HS-27A (cell line): ENCODE measurements at places on chromosomes 1 and 21.
A peak's percentile ranks its signal among the peaks of the same experiment; 100 is the strongest.

DNA sequence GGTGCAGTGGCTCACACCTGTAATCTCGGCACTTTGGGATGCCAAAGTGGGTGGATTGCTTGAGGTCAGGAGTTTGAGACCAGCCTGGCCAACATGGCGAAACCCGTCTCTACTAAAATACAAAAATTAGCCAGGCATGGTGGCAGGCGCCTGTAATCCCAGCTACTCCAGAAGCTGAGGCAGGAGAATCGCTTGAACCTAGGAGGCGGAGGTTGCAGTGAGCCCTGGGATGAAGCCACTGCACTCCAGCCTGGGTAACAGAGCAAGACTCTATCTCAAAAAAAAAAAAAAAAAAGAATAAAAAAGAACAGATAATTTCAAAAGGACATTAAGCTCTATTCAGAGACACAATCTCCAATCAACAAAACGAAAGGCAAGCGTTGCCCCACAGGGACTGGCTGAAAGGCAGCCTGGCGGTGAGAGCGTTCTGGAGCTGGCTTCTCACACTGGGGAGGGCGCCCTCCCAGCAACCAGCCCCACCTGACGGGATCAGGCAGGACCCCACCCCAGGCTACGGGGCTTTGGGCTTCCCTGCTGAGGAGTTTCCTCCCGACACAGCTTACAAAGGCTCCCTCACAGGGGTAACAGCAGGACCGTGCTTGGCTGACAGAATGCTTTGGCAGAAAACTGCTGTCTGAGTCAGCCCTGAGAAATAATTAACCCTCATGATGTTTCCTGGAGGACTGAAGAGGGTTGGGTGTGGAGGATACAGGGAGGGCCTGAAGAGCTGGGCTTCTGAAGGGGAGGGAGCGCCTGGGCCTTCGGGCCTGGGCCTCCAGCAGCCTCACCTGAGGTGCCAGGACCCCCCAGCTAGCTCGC lies 31.1 kb upstream of the SRP9 start:
- no peak for DNase-seq

GRCh38 chr1:56196839-56197238 lies 382.5 kb downstream of the PLPP3 start:
- DNase-seq = no peak

DNA sequence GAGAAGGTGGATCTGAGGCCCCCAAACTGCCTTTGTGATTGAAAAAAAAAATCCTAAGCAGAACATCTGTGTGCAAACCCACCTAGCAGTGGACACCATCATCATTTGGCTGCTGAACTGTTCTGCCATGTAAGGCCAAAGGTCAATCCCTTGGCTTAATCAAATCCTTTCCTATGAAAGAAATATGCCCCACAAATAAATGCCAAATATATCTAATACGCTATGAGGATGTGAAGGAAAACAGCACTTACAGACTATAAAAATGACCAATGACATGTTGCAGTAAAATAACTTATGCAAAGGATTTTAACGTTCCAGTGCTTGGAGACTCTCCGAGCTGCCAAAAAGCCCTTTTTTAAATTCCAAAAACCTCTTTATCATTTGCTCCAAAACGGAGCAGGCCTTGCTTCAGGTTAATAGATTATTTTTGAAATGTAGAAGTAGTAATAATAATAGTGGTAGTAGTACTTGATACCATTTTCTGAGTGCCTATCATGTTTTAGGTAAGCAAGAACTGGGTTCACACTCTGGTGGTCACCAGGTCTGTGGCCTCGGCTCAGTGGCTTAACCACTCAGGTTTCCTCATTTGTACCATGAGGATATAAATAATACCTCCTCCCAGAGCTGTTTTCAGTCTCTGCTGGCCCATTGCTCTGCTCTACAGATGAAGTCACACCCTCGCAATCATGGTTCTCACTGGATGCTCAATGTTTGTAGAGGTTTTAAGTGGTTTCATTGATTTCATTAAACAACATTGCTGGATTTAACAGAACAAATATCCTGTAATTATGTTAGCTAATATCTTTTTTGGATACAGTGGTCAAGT lies 47.9 kb upstream of the EDEM3 start:
- no peak for DNase-seq

DNA sequence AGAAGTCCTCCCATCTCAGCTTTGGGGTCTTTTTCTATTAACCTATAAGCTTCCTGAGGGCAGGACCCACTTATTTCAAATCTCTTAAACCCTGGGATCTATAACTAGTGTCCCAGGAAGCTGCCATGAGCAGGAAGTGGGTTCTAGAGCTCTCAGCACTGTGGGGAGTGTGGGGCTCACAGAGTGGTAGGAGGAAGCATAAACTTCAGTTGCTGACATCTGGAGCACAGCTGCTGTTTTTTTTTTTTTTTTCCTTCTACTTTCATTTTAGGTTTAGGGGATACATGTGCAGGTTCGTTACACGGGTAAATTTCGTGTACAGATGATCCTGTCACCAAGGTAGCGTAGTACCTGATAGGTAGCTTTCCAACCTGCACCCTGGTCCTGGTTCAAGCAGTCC lies 59.3 kb downstream of the AK4 start:
- no peak for DNase-seq

- DNase-seq = no peak
These were observed 88.8 kb downstream of the KIF1B start for GRCh38 chr1:10299151-10299550.

DNA sequence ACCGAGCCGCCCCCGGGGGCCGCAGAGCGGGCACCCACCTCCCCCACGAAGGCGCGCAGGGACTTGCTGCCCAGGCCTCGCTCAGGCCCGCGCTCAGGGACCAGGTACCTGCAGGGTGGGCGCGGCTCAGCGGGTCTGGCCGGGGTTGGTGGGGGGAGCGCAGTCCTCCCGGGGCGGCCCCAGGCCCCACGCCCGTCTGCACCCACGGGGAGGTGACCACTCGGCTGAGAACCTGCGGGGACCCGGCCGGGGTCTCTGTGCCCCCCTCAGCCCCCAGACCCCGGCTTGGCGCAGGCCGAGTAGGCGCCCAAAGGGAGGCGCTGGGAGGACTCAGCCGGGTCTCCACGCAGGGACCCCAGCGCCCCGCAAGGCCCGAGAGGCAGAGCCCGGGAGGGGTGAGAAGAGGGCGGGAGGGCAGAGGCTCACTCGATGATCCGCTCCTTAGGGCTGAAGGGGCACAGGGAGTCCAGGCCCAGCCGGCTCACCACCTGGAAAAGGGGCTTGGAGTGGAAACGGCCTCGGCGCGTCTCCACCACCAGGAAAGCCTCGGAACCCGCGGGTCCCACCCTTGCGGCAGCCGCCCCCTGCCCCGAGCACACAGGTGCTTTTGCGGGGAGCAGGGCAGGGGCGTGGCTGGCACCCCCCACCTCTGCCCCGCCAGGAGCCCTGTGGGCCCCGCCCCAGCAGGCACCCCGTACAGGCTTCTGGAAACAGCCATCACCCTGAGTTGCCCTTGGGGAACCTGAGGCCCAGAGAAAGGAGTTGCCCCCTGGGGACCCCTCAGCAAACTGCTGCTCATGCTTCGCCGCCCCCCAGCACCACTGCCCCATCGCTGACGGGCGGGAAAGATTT lies 9.3 kb downstream of the FTCD start:
- DNase-seq = no peak

GRCh38 chr1:175839779-175840669 lies 96.6 kb upstream of the TNR start:
- no peak for DNase-seq

DNA sequence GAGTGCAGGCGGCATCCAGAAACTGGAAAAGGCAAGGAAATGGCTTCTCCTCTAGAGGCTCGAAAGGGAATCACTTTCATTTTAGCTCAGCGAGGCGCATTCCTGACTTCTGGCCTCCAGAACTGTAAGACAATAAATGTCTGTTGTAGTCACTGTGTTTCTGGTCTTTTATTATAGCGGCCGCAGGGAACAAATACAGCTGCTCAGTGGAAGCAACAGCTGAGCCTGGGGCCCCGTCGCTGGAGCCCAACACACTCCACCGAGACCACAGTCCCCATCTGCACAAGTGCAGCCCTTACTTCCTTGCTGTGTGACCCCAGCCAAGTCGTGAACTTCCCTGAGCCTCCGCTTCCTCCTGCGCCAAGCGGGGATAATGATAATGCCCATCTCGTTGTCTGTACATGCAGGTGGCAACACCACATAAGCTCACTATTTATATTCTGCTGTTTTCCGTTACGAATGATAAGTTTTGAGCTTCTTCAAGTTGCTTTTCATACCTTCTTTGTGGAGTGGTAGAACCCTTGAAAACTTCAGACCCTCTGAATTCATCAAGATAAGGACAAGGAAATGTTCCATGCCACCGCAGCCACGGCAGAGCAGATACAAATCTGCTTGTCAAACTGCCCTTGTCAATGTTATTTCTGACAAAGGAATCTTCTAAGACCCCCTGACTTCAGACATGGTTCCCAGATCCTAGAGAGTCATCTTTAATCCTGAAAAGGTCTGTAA lies 3.2 kb upstream of the LAPTM5 start:
- DNase-seq = no peak

GRCh38 chr1:196380316-196380715 lies 227.9 kb downstream of the KCNT2 start:
- DNase-seq = no peak

- DNase-seq = no peak
These were observed 391.5 kb upstream of the ADGRL2 start for GRCh38 chr1:81409262-81409661.

- no peak for DNase-seq
These were observed 1.9 kb upstream of the LHX8 start for GRCh38 chr1:75132242-75132811.

DNA sequence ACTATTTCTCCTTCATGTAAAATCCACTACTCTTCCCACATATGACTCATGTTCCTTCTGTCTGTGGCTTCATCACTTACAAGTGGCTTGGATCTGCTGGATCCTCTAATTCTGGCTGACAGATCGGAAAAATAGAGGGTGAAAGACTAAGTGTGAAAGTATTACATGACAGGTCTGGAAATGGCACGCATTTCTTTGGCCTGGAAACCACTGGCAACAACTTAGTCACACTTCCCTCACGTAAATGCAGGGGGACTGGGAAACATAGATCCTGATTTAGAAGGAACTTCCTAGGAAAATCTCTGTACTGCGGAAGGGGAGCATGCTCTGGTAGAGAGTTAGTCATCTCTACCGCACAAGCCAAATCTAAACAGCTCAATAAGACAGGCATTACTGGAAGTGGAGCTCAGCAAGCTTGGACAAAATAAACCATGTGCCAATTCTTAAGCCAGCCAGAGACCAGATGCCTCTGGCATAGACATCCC lies 305.4 kb upstream of the PTBP2 start:
- DNase-seq = peak; percentile 97

DNA sequence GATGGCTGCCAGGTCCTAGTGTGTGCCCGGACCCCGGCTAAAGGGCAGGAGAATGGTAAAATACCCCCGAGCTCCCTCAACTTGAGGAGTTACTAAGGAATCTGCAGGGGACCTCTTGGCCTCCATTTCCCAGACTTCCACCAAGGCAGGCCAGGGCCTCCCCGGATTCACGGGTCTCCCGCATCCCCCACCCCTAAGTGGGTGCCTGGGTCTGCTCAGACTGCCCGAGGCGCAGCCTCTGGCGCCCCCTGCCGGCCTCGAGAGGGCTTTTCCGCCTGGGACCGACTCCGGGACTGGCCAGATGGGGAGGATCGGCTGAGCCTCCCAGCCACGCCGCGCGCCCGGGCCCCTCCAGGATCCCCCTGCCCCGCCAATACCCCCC lies 1.7 kb downstream of the PLEKHG5 start:
- DNase-seq = peak; percentile 39

- no peak for DNase-seq
These were observed 33.5 kb downstream of the GPR137B start for GRCh38 chr1:236175642-236176336.

- DNase-seq = no peak
These were observed 20.6 kb downstream of the RUNX3 start for GRCh38 chr1:24909388-24909898.

DNA sequence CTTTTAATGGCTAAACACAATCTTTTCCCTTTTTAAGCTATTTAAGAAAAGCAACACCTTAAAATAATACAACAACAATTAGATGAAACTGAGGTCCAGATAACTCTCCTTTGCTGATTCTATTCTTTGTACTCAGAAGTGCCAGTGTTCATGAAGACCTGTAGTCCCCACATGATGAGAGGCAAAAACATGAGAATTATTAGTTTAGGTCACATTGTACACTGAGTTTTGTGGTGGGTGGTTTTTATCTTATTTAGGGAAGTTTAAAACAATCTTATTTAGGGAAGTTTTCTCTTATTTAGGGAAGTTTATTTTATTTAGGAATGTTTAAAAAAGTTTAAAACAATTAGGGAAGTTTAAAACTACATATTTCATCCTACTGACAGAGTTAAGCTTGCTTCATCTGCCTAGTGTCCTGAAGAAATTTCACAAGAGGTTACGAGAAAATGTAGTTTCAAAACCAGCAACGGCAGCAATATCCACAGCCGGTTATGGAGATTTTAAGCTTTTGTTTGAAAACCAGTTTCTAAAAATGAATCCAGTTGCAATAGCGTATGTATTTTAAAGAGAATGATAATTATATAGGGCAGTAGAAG lies 7.8 kb upstream of the OR14I1 start:
- DNase-seq = no peak

- DNase-seq = peak; percentile 29
These were observed 95.6 kb downstream of the RGS2 start for GRCh38 chr1:192904438-192904895.

DNA sequence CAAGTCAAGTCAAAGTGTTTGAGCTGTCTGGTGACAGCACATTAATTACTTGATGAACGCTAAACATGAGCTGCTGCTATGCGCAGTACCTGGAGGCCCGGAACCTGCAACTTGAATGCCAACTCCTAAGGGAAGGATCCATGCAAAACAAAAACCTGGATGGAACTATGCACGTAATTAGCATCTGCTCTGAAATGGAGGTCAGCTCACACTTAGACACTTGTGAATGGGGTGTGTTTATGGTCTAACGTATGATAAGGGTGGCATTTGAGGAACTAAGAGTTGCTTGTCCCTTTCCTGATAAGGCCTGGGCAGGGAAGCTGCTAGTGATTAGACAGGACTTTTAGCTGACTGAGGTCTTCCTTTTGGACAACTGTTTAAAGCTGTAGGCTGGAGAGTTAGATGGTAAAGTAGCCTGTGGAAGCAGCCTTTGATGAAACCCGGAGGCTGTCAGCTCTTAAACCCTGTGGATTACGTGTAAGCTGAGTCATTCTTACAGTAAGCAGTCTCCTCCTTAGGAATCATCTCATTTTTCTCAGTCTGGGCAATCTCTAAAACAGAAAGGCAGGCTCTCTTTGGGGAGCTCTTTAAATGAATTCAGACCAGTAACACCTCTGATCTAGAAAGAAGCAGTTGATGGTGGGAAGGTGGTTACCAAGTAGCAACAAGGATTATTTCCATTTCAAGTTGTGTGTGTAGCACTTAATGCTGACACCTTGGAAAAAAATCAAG lies 6.8 kb downstream of the TENT5C start:
- no peak for DNase-seq

DNA sequence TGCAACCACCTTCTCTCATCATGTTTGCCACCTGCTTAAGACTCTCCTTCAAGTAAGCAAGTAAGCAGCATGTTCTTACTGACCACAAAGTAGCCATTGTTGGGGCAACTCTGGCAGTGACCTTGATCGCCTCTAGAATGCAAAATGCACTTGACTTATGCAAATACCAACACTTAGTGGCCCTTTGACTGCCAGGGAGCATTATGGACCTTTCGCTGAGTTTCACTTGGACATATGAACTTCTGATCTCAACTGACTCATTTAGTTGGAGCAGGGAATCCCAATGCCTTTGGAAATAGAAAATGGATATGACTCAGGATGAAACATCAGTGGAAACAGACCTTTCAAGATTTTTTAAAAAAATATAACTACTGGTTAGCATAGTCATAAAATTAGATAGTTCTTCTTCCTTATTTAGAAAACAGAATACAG lies 6.1 kb upstream of the PLA2G5 start:
- DNase-seq = peak; percentile 17
